ENCODE measurements at places on chromosomes 4 and X.

DNA sequence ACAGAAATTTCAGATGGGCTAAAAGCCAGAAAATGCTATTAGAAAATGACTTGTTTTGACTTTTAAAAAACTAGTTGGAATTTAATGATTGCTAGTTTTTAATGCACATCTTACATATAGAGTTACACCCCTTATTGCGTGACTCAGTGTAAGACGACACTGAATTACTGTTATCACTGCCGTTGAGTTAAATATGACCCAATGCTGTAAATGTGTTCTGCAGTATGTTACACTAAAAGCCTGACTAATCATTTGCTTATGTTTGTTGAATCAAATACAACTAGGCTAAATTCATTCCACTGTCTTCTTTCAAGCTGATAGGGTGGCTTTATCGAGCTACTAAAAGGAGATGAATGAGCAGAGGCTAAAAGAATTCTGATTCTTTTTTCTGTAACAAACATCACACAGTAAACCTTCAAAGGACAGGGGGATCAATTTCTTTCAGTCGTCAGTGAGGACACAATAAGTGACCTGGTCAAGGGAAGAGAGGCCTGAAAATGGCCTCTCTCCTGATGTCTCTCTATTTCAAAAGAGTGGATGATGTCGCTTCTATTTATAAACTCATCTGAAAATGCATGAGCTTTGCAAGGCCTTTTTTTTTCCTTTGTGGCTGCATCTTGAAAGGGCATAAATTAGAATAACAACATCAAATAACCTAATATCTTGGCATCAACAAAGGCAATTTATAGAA is 142.2 kb upstream of the KCNIP4 start:
- DNase-seq, result no peak

DNA sequence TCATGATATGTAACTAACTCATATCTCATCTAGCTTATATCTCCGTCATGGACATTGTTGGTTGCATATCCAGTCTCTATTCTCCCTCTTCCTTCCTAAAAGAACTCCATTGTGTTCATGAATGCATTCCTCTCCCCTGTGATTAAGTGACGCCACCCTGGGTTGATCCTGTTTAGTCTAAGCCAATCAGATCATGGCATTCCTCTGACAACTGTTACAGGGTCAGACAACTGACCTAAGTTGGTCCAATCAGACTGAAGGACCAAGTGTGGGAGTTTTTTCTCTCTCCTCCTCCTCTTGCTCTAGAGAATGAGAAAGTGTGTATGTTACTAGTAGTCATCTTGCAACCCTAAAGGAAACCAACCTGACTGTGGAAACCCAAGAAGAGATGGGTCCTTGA is 3.6 kb downstream of the APOO start:
- no peak for DNase-seq

- no peak for DNase-seq
Observed at GRCh38 chr4:69858690-69859089, 1.3 kb downstream of the SULT1E1 start.

DNA sequence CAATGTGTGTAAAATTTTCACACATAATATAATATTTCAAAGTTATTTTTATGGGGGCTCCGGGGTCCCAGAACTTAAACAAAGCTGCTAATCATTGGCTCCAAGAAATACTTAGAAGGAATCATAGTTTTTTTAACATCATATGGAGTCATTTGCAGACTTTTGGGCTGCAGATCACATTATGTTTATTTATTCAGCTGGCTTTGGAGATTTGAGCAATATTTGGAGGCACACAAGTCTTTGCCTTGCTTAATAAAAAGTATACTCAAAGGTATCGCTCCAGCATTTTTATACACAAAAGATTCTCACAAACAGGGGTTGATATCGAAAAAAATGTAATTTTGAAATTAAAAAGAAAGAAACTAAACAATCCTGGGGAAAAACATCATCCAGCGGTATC is 382.5 kb upstream of the TENM3 start:
- DNase-seq, result no peak

GRCh38 chr4:87677731-87678130 is 27.7 kb downstream of the DMP1 start:
- DNase-seq, result no peak

GRCh38 chrX:85964744-85965143 is 82.6 kb downstream of the CHM start:
- DNase-seq, result no peak

GRCh38 chr4:145808021-145808650 is 128.2 kb downstream of the C4orf51 start:
- no peak for DNase-seq

DNA sequence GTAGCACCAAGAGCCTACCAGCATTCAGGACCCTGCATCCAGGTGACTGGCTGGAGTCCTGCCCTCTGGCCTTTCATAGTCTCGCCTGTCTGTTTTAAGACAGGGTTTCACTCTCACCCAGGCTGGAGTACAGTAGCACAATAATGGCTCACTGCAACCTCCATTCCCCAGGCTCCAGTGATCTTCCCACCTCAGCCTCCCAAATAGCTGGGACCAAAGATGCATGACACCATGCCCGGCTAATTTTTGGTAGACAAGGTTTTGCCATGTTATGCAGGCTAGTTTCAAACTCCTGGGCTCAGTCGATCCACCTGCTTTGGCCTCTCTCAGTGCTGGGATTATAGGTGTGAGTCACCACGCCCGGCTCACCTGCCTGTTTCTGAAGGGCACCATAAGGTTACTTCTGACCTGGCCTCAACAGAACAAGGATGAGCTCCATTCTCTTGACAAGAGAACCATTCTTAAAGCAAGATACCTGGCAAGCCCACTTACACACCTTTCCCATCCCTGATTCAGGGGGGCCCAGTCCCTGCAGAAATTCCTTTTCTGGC is 6.7 kb downstream of the RPS4X start:
- no peak for DNase-seq

DNA sequence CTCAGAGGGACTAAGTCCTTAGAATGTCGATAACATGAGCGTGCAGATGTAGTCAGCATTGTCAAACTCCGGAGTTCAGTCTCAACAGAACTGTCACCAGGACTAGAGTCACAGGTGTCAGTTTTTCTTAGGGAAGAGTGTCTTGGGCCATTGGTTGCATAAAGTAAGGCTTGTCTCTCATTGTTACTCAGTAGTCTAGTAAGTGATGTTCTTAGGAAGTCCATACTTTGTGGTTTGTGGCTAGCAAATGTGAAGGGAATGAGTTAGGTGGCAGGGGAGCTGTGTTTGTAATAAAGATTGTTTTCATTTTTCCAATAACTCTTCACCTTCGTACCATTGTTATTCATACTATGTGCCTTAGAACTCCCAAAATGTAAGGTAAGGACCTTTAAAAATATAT is 119.6 kb downstream of the AFF2 start:
- DNase-seq, result no peak

DNA sequence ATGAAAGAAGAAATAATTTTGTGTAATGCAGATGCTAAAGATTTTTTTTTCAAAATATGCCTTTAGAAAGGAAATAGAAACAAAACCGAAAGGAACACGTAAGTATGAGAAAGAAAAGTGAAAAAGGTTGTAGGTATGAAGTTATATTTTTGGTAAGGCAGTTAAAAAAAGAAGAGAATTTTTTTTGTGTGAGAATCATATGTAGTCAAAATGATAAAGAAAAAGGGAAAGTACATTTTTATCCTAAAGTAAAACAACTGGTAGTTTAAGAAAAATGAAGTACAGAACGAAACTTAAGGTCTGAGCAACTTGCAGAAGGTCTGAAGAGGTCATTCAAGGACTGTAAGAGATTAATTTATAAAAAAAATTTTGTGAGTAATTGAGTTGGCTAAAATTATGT is 164.0 kb upstream of the TRAM1L1 start:
- DNase-seq, result no peak

GRCh38 chrX:29648161-29648560 is 567.2 kb upstream of the MAGEB2 start:
- no peak for DNase-seq

DNA sequence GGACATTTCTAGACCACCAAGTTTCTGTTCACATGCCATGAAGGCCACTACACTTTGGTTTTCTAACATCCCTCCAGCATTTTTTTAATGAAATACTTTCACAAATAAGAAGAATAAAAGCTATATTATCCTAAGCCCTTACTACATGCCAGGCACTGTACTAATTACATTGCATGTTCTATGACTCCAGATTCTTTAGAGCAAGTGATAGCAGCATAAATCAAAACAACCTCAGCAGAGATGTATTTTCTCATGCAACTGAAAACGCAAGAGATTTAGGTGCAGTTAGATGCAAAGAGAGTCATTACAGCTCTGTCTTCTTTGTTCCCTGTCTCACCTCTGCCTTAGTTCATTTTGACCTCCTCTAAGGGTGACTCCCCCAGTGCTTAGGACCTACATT is 230.0 kb downstream of the LDB2 start:
- DNase-seq, result no peak

GRCh38 chr4:158884280-158884679 is 115.5 kb downstream of the FNIP2 start:
- DNase-seq, result no peak

GRCh38 chrX:111322231-111322855 is 52.1 kb upstream of the CAPN6 start:
- no peak for DNase-seq

- no peak for DNase-seq
Observed at GRCh38 chr4:42302348-42302747, 94.9 kb upstream of the SHISA3 start.

- no peak for DNase-seq
Observed at GRCh38 chr4:118858779-118859178, 22.9 kb upstream of the SEC24D start.

DNA sequence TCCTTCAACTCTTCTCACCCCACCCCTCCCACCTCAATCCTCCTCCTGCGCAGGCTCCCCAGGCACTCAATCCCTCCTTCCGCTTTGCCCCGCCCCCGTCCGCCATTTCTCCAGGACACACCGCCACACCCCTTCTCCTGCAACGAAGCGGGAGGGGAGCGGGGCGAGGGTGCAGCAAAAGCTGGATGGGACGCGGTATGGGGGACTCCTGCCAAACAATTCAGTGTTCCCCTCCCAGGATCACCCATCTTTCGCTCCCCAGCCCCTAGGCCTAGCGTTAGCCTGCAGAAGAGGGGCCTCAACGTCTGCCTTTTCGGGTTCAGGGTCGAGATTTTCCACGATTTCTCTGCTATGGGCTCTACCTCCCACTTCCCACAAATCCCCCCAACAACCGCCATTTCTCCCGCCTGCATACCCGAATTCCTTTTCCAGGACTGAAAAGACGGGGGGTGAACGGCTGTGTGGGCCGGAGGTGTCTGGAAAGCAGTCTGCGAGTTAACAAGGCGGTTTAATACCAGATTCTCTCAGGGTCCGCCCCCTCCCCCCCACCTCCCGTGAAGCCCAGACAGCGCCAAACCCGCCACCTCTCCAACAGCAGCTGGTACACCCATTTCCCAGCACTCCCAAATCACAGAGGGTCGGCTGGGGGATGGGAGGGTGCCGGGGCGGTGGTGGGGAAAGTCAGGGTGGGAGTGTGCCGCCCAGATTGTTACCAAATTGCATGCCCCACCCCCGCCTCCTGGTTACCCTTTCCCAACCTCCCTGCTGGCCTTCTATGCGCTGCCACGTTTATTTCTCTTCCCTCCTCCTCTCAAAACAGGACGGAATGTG is 774 bp downstream of the ARMCX2 start:
- DNase-seq, result peak; percentile 17

- no peak for DNase-seq
Observed at GRCh38 chr4:87824352-87824751, 8.4 kb upstream of the MEPE start.

DNA sequence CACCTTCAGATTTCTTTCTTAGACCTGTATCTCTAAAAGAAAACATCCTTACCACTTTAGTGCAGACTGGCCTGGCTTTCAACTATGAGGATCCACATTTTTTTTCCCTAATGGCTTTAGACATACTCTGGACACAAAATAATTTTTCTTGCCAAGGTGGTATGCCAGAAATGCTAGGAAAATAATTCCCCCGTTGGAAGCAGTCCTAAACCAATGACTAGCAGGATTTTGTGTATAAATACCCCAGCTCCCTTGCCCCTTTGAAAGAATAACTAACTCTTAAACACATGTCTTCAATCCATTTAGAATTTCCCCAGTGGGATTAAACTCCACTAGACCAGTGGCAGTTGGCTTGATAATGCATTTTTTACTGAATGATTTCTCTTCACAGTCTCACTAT is 500.5 kb upstream of the FTHL17 start:
- no peak for DNase-seq

- DNase-seq, result no peak
Observed at GRCh38 chr4:74931376-74931775, 1.5 kb upstream of the PARM1 start.

GRCh38 chr4:122901247-122902010 is 21.0 kb downstream of the NUDT6 start:
- no peak for DNase-seq

GRCh38 chrX:102339312-102340298 is 92.6 kb downstream of the NXF2 start:
- DNase-seq, result no peak

GRCh38 chrX:17876135-17876534 is 15.0 kb upstream of the RAI2 start:
- no peak for DNase-seq

DNA sequence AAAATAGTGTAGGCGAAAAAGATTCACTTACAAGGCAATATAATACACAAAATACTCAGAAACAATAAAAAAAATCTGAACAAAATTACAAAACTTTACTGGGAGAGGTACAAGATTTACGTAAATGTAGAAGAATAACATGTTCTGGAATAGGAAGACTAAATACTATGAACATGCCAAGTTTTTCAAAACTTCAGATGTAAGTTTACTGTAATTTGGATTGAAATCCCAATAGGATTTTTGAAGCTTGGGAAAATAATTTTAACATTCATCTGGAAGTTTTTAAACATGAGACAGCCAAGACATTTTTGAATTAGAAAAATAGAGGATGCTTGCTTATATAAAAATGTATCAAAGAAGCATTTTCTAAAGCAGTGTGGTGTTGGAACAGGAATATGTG is 30.5 kb upstream of the CT83 start:
- no peak for DNase-seq

- no peak for DNase-seq
Observed at GRCh38 chr4:76420762-76421581, at the start of gene CCDC158. Gene CCDC158 (minus strand): TSS chr4:76421141. CDS start chr4:76403207, 17,934 bp downstream.

- DNase-seq, result no peak
Observed at GRCh38 chr4:87179751-87180150, 40.7 kb downstream of the KLHL8 start.

GRCh38 chr4:123024710-123025109 is 102.3 kb upstream of the NUDT6 start:
- no peak for DNase-seq

GRCh38 chrX:20181598-20182329 is 40.1 kb upstream of the EIF1AX start:
- no peak for DNase-seq

- DNase-seq, result no peak
Observed at GRCh38 chrX:65601530-65602220, 65.8 kb upstream of the MSN start.

DNA sequence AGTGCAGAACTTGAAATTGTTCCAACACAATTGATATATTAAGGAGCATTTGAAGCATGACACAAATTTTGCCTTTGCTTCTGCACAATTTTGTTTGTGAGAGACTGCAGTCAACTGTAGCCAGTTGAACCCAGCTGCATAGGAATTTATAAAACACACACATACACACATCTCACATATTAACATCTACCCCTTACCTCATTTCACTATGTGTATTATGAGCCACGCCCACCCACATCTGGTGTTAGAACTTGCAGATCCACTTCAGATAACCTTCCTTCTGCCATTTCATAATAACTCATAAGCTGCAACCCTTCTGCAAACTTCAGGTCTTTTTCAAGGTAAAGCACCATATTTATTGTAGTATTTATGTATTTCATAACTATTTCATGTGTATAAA is 188.1 kb upstream of the WDFY3 start:
- DNase-seq, result no peak

Measured in stimulated activated CD4-positive, alpha-beta T cell treated with anti-CD3 and anti-CD28 coated beads, TNF-alpha, amount 100 ng/mL, for 4 hours (primary cell).